Trophoblast cell (in vitro differentiated cells and primary cell): ENCODE measurements at places on chromosomes 4 and X.

DNA sequence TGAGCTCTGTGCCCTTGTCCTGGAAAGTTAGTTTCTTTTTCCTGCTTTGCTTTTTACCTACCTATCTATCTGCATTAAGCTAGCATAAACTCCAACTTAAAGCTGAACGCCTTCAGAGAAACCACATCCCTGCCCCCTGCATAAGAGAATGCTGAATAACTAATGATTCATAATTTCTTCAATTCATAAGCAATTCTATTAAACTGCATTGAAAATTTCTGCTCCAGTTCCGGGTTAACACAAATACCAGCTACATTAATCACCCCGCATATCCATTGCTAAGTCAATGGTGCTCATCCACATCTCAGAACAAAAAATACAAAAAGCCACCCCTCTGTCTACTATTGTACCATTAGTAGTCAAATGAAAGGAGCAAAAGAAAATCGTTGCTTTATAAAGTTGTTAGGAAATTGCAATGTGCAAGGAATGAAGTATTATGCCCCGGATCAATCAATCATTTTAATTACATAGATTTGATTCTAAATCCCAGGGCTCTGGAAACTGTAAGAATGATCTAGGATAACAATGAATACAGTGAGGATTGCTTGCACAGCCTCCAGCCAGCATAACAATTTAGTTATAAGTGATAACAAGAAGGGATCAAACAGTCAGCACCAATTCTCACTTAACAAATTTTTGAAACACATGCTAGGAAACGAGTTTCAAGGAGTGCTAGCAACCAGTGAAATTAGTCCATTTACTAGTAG, 106.8 kb downstream of the ELOVL6 start:
- no peak for DNase-seq

DNA sequence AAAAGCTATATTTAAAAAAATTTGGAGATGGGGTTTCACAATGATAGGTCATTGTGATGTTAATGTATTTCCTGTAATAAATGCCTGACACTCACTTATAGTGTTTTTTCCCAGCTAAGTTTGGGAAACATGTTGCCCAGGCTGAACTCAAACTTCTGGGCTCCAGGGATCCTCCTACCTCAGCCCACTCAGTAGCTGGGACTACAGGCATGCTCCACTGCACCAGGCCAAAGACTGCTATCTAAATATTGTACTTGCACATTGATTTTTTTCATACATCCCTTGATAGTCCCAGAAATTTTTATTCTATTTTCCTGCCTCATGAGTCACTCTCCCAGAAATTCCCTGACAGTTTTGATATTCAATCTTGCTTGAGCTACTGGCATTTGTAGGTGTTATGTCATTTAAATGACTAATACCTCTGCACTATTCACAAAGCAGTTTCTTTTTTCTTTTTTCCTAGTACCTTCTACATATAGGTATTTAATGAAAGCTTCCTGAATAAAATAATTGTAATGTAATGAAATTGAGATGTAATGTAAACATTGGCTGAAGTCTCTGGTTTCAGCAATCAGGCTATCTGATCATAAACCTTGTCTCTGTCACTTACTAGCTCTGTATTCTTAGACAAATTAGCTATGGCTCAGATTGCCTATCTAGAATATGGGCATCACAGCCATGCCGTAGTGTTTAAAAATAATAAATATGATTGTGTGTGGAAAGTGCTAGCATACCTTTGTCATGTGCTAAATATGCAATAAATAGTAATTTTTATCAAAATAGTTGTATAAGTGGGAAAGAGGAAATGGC, 1973.0 kb upstream of the AGA start:
- DNase-seq, result no peak

GRCh38 chrX:134803551-134804183, 145.4 kb upstream of the PLAC1 start:
- DNase-seq, result no peak

DNA sequence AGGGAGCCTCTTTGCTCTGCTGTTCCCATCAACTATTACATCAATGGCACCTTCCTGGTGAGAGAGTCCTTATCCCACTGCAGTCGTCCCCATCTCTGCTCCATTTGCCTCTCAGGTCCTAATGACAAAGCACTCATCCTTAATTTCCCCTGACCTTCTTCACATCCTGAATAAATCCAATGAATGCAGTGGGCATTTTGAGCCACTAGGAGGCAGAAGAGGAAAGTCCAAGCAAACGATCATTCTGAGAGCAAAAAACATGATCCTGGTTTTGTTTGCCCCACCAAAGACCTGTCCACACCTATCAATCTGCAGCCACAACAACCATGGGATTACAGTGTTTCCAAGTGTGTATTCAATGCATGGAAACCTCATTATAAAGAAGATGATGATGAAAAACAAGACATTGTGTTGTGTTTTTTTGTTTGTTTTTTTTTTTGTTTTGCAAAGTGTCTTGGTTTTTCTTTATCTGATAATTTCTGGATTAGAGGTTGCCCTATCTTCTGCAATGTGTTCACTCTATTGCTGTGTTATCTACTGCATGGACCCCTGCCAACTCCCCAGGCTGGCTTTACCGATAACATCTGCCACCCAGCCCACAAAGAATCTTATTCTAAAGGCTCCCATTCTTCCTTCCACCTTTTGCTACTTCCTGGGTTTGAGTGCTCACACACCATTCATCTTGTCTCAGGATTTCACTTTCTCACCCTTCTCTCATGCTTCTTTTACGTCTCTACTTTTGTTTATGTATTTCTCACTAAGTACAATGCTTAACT, 207.2 kb downstream of the NLGN4X start:
- peak; percentile 8 for DNase-seq

DNA sequence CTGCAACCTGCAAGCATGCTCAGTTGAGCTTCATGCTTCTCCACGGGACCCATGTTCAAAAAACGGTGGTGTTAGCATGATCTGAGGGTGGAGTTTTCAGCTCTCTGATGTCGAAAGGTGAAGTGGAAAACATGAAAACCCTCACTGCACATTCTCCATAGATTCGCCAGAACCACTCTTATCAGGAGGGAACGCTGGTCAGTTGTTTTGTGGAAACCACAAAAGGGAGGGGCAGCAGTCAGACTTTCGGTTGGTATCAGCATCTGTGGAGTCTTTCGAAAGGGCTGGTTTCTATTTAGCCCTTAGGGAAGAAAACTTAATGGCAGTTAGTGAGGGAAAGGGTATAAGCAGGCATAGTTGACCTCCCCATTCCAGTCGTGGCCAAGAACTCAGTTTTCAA, 12.6 kb downstream of the PPA2 start:
- peak; percentile 46 for DNase-seq

DNA sequence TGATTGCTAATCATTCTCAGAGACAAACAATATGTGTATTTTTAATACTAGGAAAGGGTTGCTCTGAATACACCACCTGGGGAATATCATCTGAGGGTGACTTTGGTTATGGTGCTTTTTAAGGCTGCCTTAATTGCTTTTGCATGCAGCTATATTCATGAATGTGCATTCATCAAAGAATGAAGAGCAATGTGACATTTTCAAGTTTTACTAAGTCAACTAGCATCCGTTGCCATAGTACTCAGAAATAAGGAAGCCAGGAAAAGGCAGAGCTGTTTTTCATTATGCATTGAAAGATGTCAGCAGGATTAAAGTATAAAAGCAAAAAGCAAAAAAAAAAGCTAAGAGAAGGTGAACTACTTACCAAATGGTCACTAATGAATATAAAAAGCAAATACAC, 67.4 kb upstream of the PCDH18 start:
- DNase-seq, result no peak

DNA sequence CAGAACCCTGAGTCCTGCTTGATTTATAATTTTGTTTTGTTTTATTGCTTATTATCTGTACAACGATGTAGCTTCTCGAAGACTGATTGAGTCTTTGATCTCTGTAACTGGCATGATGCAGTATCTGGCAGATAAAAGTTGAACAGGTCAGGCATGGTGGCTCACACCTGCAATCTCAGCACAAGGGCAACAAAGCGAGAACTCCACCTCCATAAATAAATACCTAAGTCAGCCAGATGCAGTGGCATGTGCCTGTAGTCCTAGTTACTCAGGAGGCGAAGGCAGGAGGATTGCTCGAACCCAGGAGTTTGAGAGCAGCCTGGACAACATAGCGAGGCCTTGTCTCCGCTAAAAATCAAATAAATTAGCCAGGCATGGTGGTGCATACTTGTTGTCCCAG, 15.7 kb upstream of the WDR19 start:
- DNase-seq, result no peak

DNA sequence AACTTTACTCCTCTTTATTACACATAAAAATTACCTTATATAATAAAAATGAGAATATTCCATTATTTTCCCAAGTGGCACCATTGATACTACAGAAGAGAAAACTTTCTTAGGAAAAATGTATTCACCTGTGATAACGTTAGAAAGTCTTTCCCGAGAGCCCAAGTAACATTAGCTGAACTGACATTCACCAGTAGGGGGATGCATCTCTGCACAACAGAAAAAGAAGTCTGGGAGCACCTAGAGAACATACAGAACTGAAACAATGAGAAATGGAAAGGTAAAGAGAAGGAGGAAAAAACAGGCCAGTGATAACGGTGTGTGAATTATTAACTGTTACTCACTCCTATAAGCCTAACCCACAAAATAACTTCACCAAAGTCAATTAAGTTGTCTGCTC, 423.3 kb downstream of the CENPC start:
- peak; percentile 1 for DNase-seq

- DNase-seq, result peak; percentile 87
These were observed 165.0 kb downstream of the EFHC2 start for GRCh38 chrX:44178274-44179053.

DNA sequence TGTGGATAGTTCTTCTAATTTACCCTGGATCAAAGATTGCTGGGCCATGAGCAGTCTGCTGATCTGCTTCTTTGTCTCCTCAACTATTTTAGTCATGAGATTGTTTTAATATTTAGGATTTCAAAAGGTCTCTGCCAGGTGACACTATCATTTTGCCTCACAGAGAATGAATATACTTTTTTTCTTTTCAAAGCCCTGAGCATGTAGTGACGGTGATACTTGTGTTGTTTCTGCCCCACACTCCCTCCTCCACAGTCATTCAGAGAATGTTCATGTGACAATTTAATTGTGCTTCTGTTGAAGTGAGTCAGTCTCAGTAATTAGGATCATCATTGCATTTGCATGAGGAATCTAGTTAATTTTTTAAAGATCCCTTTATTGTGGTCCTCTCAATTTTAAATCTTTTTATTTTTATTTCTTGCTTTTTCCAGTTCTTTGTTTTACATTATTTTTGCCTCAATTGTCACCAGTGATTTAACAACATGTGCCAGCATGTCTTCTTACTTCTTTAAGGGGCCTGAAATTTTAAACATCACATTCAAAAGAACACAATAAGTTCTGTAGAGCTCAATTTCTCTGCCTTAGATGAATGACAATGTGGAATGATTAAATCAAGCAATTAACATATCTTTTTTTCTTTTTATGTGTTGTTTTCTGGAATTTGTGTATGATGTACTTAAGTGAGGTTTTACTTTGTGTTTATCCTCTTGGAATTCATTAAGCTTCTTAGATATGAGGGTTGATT, 12.3 kb downstream of the MMRN1 start:
- peak; percentile 35 for DNase-seq

GRCh38 chrX:13198762-13199064, 121.1 kb downstream of the ATXN3L start:
- DNase-seq, result no peak

GRCh38 chrX:3360881-3361280, 14.4 kb upstream of the MXRA5 start:
- DNase-seq, result no peak

GRCh38 chr4:79920163-79920853, 152.7 kb downstream of the ANTXR2 start:
- no peak for DNase-seq

- DNase-seq, result peak; percentile 8
These were observed 19.2 kb downstream of the SUPT20HL2 start for GRCh38 chrX:24294619-24295018.

- DNase-seq, result no peak
These were observed 21.9 kb upstream of the ANXA3 start for GRCh38 chr4:78529569-78530209.

- DNase-seq, result no peak
These were observed 18.4 kb upstream of the COX18 start for GRCh38 chr4:73087871-73088270.

GRCh38 chr4:105509291-105509690, 35.4 kb upstream of the PPA2 start:
- DNase-seq, result no peak

DNA sequence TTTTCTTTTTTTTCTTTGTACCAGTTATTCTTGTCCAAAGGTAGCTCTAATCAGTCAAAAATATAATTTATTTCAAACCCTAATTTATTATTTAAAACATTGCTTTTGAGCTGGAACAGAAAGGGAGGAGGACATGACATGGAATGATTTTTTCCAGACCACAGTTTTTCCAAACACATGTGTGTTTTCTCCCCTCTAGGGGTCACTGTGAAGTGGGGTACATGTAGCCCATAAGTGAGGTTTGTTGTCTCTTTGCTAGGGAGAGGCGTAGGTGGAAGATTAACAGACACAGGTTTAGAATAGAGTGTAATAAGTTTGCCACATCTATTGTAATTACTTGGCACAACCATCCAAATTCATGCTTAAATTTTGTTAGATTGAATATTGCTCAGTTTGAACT, 83.0 kb downstream of the TNIP2 start:
- no peak for DNase-seq

DNA sequence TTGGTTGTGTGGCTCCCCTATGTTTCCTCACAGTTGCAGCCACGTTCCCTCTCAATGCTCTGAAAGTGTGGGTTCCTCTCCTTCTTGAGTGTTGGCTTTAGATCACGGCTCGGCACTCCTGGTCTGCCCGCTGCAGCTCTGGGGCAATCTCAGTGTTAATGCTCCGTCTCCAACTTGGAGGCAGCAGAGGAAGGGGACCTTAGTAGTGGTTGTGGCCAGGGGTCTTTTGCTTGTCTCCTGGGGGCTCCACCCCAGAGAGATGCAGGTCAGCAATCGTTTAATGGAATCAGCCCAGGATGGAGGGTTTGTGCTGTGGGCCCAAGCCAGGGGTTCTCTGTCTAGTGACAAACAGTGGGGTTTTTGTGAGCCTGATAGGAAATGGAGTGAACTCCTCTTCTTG, 849.4 kb upstream of the DIAPH2 start:
- no peak for DNase-seq

DNA sequence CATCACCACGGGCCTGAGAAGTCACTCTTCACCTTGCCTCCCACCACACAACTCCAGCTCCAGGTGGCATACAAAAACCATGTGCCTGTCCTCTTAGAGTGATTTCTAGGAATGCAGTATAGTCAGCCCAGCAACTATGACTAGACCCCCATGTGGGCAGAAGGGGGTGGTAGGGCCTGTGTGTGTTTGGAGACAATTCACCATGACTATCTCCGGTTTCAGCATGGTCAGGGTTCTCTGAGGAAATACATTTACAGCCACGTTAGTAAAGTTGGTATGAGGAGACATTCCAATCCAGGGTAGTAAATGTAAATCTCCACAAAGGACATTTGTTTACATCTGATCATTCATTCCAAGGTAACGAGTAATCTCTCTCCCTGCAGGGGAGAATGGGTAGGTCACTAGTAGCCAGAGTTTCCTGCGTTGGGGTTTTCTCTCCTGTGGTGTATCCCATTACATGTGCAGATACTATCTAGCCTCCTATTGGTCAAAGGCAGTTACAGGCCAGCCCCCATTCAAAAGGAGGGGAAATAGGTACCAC, 4.2 kb upstream of the MTMR1 start:
- peak; percentile 81 for DNase-seq

GRCh38 chr4:135382280-135382959, 1180.8 kb upstream of the PABPC4L start:
- no peak for DNase-seq

- DNase-seq, result no peak
These were observed 10.6 kb upstream of the GPR174 start for GRCh38 chrX:79133904-79134303.

- DNase-seq, result no peak
These were observed 15.8 kb downstream of the SORBS2 start for GRCh38 chr4:185796176-185796575.
